ENCODE measurements at places on chromosomes 6 and 20.

- no peak for DNase-seq
Measured at GRCh38 chr20:34998331-34998950, 42.8 kb downstream of the MYH7B start.

DNA sequence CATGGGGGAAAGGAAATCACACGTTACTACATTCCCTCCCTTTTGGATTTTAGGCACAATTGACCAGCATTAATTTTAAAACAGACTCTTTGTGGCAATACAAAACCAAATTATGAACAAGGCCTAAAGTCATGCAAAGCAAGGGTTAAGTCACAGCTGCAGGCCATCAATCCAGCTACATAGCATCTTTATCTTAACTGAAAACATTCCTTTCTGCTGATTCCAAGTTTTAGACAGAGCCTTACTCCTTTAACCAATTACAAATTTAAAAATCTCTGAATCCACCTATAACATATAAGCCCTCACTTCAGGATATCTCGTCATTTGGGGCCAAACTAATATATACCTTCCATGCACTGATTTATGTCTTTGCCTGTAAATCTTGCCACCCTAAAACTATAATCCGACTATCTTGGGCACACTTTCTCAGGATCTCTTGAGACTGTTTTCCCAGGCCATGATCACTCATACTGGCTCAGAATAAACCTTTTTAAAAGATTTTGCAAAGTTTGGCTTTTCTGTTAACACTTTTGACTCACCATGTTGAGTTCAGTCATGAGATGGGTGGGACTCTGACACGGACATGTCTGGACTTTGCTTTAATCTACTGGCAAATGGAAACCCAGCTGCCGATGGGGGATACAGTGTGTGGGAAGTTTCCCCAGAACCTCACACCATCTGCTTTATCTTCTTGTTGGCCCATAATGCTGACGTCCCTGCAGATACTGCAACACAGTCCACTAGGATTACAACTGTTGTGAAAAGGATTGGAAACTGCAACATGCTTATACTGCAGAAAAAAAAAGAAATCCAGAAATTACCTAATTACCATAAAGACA is 757.0 kb downstream of the PTPRT start:
- DNase-seq, result no peak

GRCh38 chr6:151681433-151682059 is 125.9 kb upstream of the ESR1 start:
- DNase-seq, result no peak

DNA sequence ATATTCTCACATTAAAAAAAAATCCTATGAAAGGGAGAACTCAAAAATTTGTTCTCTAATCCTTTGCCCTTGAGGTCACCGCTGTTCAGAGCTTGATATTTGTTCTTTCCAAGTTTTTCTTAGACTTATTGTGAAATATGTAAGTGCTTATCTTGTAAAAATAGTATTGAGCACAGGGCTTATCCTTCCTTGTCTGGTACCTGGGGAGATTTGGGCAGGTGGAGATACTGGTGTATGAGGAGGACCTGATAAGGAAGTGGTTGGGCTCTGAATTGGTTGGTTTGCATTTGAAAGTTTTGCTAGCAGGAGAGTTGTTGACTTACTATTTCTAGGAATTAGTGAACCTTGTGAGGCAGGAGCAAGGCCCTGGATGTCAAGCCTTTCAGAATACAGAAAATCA is 28.9 kb upstream of the ANKEF1 start:
- DNase-seq, result no peak

- no peak for DNase-seq
Measured at GRCh38 chr6:91387290-91388059, 800.6 kb upstream of the MAP3K7 start.

DNA sequence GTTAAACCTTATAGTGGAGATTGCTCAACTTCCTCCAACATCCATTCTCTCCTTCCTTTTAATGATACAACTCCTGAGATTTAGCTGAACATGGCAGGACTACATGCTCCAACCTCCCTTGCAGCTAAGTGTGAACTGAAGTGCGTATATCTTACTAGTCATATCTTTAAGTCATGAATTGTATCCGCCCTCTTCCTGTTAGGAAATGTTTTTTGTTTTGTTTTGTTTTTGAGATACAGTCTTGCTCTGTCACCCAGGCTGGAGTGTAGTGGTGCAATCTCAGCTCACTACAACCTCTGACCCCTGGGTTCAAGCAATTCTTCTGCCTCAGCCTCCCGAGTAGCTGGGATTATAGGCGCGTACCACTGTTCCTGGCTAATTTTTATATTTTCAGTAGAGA is 8.8 kb upstream of the OSTM1 start:
- DNase-seq, result no peak

- DNase-seq, result no peak
Measured at GRCh38 chr6:26159357-26160273, 72.4 kb downstream of the HFE start.

DNA sequence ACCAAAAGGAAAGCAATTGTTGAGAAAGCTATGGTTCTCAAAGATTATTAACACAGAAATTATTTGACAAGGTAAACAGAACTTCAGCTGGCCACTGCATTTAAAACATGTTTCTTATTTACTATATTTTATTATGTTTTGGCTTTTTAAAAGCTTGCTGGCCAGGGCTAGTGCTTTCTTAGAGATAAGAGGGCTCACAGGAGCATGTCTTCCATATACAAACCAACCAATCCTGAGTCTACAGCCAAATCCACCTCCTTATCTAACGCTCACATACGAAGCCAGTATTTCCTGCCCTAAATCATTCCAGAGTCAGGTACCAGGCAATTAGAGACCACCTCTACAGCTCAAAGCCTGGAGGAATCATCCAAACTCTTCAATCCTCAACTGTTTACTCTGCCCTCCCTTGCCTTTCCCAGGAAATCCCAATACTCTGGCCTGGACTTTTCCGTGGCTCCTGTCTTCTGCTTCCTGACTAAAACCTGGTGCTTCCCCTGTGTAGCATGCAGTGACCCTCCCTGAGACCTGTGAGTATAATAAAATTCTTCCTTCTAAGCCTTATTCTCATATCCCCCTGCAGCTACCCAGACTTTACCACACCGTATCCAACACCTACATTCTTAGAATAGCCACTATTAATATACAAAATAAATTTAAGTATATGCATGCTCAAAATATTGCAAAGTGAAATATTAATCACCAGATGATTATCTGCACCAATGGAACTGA is 33.2 kb downstream of the RANBP9 start:
- DNase-seq, result no peak

- DNase-seq, result no peak
Measured at GRCh38 chr6:113052506-113052905, 705.4 kb downstream of the RFPL4B start.

DNA sequence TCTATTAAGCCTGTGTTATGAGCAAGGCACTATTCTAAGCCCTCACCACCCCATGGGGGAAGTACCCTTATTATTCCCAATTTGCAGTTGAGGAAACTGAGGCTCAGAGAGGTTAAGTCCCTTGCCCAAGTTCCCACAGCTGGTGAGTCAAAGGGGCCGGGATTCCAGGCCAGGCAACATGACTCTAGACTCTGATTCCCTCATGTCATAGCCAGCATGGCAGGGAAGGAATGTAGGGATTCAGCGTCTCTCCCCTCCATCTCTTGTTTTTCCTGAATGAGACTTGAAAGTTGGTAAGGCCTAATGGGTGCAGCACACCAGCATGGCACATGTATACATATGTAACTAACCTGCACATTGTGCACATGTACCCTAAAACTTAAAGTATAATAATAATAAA is 6.7 kb downstream of the C6orf132 start:
- no peak for DNase-seq

All from stimulated activated CD4-positive, alpha-beta T cell treated with anti-CD3 and anti-CD28 coated beads, Interleukin-2, amount 100 ng/mL, for 24 hours (primary cell).